Endothelial cell (in vitro differentiated cells): ENCODE measurements at places on chromosomes 3 and 15. TPM values are rescaled to one million over a fixed set of nuclear protein-coding genes. Genes with fewer than 3 reads are reported as not detected.

Gene HRH1
- total RNA-seq, result 0.90 TPM

Gene GPR160
- total RNA-seq, result 14.6 TPM

DNA sequence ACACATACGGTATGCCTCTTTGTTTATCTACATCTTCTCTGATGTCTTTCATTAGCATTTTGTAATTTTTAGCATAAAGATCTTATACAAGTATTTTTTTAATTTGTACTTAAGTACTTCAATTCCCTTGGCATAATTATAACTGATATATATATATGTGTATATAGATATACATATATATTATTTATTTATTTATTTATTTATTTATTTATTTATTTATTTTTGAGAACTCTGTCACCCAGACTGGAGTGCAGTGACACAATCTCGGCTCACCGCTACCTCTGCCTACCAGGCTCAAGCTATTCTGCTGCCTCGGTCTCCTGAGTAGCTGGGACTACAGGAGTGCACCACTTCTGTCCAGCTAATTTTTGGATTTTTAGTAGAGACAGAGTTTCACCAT lies 382.7 kb downstream of the EPHA3 start:
- H3K27me3 ChIP-seq, result no peaks in the 10 kb centered on the region
- no peak for DNase-seq
- H3K4me1 ChIP-seq, result no peaks in the 10 kb centered on the region
- H3K36me3 ChIP-seq, result no peaks in the 10 kb centered on the region
- no peak overlapping the region for H3K4me3 ChIP-seq

DNA sequence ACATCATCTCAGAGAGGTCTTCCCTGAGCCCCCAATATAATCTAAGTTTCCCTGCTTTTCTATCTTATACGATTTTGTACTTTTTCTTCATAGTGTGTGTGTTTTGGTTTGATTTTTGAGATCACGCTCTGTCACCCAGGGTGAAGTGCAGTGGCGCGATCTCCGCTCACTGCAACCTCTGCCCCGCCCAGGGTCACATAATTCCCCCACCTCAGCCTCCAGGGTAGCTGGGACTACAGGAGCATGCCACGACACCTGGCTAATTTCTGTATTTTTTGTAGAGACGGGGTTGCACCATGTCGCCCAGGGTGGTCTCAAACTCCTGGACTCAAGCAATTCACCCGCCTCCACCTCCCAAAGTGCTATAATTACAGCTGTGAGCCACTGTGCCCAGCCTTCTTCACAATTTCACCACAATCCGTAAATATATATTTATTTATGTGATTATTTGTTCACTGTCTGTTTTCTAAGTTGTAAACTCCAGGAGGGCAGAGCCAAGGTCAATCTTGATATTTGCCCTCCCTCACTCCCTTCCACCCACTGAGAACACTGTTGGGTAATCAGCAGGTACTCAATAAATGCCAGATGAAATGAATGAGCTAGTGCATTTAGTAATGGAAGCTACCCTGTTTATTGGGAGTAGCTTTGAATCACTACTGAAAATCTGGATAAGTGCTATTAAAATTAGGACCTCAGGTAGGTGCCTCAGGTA lies 547 bp upstream of the KNSTRN start:
- peaks cover 13% of the 10 kb centered on the region for H3K4me1 ChIP-seq
- H3K27ac ChIP-seq, result no peak overlapping the region
- H3K4me3 ChIP-seq, result peak overlapping the region; percentile 98
- no peak for DNase-seq
- H3K36me3 ChIP-seq, result peaks cover 11% of the 10 kb centered on the region
- H3K27me3 ChIP-seq, result peaks cover 4% of the 10 kb centered on the region

DNA sequence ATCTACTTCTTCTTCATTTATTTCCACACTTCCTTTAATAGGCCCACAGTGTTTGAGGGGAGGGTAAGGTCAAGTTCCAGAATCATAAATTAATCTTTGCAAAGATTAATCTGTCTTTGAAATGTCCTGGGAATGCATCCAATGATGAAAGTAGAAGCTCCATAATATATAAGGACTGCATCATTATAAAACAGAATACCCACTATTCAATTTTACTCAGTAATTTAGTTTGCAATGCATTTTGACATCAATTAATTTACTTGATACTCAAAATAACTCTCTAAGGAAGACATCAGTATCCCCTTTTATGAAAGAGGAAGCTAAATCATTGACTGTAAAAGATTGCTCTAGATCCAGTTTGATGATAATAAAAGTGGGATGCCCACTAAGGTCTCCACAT lies 777.2 kb downstream of the GRM7 start:
- no peaks in the 10 kb centered on the region for H3K4me1 ChIP-seq
- no peaks in the 10 kb centered on the region for H3K36me3 ChIP-seq
- H3K27ac ChIP-seq, result no peak overlapping the region

DNA sequence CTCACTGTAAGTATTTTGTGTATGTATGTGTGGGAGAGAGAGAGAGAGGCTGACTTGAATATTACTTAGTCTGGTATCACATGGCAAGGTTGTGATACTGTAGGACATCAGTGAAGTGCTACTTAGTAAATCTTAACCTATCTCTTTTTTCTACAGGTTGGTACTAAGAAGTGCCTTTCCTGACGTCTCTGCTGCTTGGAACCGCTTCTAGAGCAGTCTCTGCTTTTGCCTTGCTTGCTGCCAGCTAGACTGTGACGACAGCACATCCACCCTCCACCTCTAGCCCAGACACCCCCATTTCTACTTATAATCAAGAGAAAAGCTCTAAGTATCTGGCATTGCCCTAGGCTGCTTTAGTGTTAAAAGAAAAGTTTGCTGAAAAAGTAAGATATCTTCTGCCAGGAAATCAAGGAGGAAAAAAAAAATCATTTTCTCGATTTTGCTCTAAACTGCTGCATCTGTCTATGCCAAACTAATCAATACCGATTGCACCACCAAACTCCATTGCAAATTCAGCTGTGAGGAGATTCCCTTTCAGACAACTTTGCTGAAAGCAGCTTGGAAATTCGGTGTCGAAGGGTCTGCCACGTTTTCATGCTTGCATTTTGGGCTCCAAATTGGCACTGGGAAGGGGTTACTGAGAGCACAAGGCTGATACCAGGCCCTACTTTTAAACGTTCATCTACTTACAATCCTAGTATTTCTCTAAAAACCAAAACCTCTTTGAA lies 30.7 kb downstream of the MBNL1 start:
- peak overlapping the region; percentile 9 for H3K27ac ChIP-seq
- no peak overlapping the region for H3K4me3 ChIP-seq
- H3K27me3 ChIP-seq, result peaks cover 1% of the 10 kb centered on the region
- no peak for DNase-seq

Gene EPHA3
- total RNA-seq, result not detected

Gene PRR20G
- total RNA-seq, result not detected

Gene CD96
- total RNA-seq, result not detected

DNA sequence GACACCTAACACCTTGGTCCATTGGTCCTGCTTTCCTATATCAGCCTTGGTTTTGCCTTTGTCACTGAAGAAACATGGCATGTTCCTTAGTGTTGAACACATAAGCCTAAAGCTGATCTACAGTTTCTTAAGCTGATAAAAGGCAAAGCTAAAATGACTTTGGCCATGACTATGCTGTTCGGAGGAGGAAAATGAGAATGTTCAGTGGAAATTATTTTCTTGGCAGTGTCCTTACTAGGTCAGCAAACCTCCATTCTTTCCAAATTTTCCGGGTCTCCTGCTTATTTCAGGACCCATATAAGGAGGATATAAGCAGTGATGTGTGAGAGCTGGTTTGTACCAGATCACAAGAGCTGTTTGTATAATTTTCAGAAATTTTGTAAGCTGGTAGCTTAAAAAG lies 832.9 kb upstream of the CFAP20DC start:
- no peak for DNase-seq
- no peak overlapping the region for H3K27ac ChIP-seq
- H3K27me3 ChIP-seq, result no peaks in the 10 kb centered on the region

- no peak overlapping the region for H3K4me3 ChIP-seq
- H3K27me3 ChIP-seq, result peaks cover 15% of the 10 kb centered on the region
- H3K27ac ChIP-seq, result no peak overlapping the region
These were observed 102.5 kb downstream of the IQSEC1 start for GRCh38 chr3:12970684-12971083.

GRCh38 chr15:61084944-61085367 lies 144.1 kb downstream of the RORA start:
- no peaks in the 10 kb centered on the region for H3K36me3 ChIP-seq
- no peak overlapping the region for H3K27ac ChIP-seq
- H3K27me3 ChIP-seq, result no peaks in the 10 kb centered on the region
- peaks cover 12% of the 10 kb centered on the region for H3K4me1 ChIP-seq

GRCh38 chr15:67240235-67241131 lies 14.0 kb downstream of the AAGAB start:
- DNase-seq, result no peak
- H3K27ac ChIP-seq, result peak overlapping the region; percentile 49
- no peak overlapping the region for H3K4me3 ChIP-seq
- H3K27me3 ChIP-seq, result no peaks in the 10 kb centered on the region
- H3K4me1 ChIP-seq, result peaks cover 20% of the 10 kb centered on the region

- no peaks in the 10 kb centered on the region for H3K4me1 ChIP-seq
- no peak overlapping the region for H3K4me3 ChIP-seq
- H3K27me3 ChIP-seq, result no peaks in the 10 kb centered on the region
- H3K27ac ChIP-seq, result no peak overlapping the region
These were observed 106.0 kb upstream of the CCNL1 start for GRCh38 chr3:157265931-157266330.

Gene CCDC54
- total RNA-seq, result not detected

GRCh38 chr15:92831655-92832328 lies 68.3 kb upstream of the CHD2 start:
- H3K4me3 ChIP-seq, result peak overlapping the region; percentile 21
- H3K27me3 ChIP-seq, result no peaks in the 10 kb centered on the region
- H3K27ac ChIP-seq, result peak overlapping the region; percentile 96
- no peaks in the 10 kb centered on the region for H3K36me3 ChIP-seq
- H3K4me1 ChIP-seq, result peaks cover 16% of the 10 kb centered on the region

GRCh38 chr3:31448035-31448881 lies 84.5 kb upstream of the STT3B start:
- H3K4me1 ChIP-seq, result no peaks in the 10 kb centered on the region
- peak; percentile 14 for DNase-seq
- H3K36me3 ChIP-seq, result no peaks in the 10 kb centered on the region
- H3K27ac ChIP-seq, result no peak overlapping the region
- no peak overlapping the region for H3K4me3 ChIP-seq

Gene MUC4
- total RNA-seq, result 0.05 TPM

DNA sequence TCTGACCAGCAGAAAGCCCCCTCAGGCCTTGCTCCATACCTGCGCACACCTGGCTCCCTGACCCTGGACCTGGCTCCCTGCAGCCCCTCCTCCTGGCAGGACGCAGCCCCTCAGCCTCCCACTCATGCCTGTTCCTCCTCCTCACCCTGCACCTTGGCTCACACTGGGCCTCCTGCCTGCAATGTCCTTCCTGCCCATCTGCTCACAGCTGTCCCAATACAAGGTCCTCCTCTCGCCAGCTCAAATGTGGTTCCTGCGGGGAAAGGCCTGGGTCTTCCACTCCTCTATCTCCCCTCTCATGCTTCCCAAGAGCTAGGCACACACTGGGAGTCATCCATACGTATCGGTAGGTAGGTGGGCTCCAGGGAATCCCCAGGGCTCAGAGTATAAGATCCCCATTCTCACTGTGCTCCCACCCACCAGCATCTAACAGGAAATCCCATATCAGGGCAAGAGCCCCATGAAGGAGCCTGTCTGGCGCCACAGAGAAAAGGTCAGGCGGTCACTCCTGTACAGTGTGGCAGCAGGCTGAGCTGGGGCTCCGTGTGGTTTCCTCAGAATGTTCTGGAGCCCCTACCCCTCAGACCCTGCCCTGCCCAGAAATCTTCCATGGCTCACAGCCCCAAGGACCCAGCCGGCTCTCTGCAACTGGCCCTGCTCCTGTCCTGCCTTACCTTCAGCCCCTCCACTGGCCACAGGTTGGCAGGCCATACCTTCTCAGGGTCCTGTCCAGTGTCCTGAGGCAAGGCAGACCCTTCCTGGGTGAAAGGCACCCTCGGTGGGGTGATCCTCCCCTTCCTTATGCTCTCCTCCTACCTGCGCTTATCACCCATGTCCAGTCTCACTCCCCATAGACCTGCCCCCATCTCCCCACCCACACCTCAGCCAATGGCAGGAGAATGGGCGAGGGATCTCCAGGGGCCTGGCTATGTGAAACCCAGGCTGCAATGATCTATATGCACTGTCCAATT lies 10.9 kb downstream of the PLCD1 start:
- no peak overlapping the region for H3K4me3 ChIP-seq
- no peak overlapping the region for H3K27ac ChIP-seq
- DNase-seq, result no peak
- H3K36me3 ChIP-seq, result peaks cover 36% of the 10 kb centered on the region

Gene SOX2
- 1.4 TPM for total RNA-seq

GRCh38 chr15:96561593-96561992 lies 231.1 kb downstream of the NR2F2 start:
- no peak for DNase-seq
- H3K4me3 ChIP-seq, result no peak overlapping the region

Gene PARP14
- 41.9 TPM for total RNA-seq

Gene XYLB
- total RNA-seq, result 2.4 TPM
